ENCODE measurements at places on chromosomes 5 and 9. TPM values are rescaled to one million over a fixed set of nuclear protein-coding genes. Genes with fewer than 3 reads are reported as not detected.

ESM1 gene
- not detected for total RNA-seq

GRCh38 chr9:38724754-38725153 lies 4.8 kb upstream of the FAM240B start:
- no peaks in the 10 kb centered on the region for H3K27me3 ChIP-seq
- no peak overlapping the region for H3K27ac ChIP-seq
- H3K4me3 ChIP-seq = no peak overlapping the region
- DNase-seq = no peak

- no peaks in the 10 kb centered on the region for H3K36me3 ChIP-seq
- no peak overlapping the region for H3K27ac ChIP-seq
- H3K4me3 ChIP-seq = no peak overlapping the region
- H3K27me3 ChIP-seq = no peaks in the 10 kb centered on the region
- no peaks in the 10 kb centered on the region for H3K4me1 ChIP-seq
Observed at GRCh38 chr5:4758550-4758949, 381.6 kb upstream of the ADAMTS16 start.

SLC46A2 gene
- not detected for total RNA-seq

GIN1 gene
- 6.7 TPM for total RNA-seq

- DNase-seq = no peak
- H3K4me3 ChIP-seq = no peak overlapping the region
- H3K27me3 ChIP-seq = no peaks in the 10 kb centered on the region
- H3K27ac ChIP-seq = no peak overlapping the region
Observed at GRCh38 chr5:14417792-14418765, 163.5 kb upstream of the OTULINL start.

DNA sequence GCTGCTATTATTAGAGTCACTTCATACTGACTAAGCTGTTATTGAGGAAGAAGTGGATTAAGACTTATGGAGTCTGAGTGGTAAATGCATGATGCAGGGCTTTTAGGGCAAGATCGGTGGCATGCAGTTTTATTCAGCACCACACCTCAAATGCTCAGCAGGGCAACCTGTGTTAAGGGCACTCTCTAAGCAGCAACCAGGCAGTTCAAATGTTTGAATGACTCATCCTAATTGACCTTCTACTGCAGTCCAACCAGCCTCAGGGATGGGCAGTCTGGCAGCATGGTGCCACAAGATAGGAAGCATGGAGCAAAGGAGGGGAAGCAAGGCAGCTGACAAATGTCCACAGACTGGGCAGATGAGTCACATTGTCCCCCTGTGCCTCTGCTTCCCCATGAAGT lies 80.2 kb upstream of the MIER3 start:
- no peak overlapping the region for H3K4me3 ChIP-seq
- DNase-seq = no peak
- H3K27ac ChIP-seq = no peak overlapping the region
- no peaks in the 10 kb centered on the region for H3K27me3 ChIP-seq
- H3K4me1 ChIP-seq = peaks cover 10% of the 10 kb centered on the region

All from Karpas-422 (cell line).